Spleen (tissue), 13 donors: ENCODE measurements at places on chromosomes 7 and 10. TPM values are rescaled to one million over a fixed set of nuclear protein-coding genes. Genes with fewer than 3 reads are reported as not detected.

GRCh38 chr10:94349327-94349726, 13.4 kb downstream of the NOC3L start:
- no peak for DNase-seq

DNA sequence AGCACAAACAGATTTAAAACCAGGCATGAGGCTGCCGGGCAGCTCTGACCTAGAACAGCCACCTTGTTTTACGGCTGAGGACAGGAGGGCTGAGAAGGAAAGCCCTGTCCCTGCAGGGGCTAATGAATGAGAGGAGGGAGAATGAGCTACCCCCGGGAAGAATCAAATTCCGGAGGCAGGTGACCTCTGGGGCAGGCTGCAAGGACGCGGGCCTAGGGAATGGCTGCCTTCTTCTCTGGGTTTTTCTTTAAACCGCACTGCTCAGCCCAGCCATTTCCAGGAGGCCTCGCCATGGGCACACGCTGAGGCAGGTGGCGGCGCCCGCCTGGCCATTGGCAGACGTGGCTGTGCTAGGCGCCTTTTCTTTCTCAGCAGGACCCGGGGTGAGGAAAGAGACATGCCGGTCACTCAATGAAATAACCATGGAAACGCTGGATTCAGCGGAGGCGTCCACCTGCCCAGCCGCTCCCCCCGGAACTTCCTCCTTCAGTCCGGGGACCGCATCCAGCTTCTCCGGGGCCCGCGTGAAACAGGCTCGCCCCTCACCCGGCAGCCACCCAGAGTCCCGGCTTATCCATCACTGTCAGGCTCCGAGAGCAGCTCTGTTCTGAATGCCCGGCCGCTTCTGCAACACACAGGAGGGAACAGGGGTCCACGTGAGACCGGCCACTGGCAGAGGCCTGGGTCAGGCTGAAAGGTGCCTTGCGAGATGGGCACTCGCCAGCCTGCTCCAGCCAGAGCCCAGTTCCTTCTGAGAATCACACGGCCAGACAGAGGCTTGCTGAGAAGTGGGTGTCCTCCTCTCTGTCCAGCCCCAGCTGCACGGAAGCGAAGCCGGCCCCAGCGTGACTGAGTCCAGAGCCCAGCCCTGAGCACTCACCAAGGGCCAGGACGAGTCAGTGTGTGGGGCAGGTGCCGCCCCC, 82.1 kb downstream of the PDGFA start:
- no peak for DNase-seq

Gene MYL10
- not detected for total RNA-seq

Gene ZNF479
- total RNA-seq = not detected

- DNase-seq = no peak
Observed at GRCh38 chr7:30143748-30144251, 9.0 kb downstream of the MTURN start.
